SHP77 (cell line): ENCODE measurements at places on chromosomes 13 and 19.

- no peak for DNase-seq
Observed at GRCh38 chr19:33193865-33194362, at the start of gene LRP3. Gene LRP3, plus strand, starts transcription at chr19:33194330. Its CDS starts 456 bp downstream, at chr19:33194786.

DNA sequence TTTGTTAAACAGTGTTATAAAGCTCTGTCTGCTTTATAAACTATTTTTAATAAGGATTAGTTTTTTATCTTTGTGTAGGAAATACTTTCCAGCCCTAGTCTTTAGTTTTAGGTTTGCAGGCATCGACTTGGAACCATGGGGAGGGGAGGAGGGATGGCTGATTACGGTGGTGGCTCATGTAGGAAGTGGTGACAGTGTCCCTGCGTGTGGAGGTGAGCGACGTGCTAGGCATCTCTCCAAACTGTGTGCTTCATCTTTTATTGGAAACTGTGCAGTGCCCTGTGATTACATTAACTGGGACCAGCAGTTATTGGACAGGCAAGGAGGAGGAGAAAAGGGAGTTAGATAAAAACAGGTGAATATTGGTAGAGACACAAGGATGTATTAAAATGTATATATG lies 203.8 kb downstream of the ATP8A2 start:
- DNase-seq, result no peak

DNA sequence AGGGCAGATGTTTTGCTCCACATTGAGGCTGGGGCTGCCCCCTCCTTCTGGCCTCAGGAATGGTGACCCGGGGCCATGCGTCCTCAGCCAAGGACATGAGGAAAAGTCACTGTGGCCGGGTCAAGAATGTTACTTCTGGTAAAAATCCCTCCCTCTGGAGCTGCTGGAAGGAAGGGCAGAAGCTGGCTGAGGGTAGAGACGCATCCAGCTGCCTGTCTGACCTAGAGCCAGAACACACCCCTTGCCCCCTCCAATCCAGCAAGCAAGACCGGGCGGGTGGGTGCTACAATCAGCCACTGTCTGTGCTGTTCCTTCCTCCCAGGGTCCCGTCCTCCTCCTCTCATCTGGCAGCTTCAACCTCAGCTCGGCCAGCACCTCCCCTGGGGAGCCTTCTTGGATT lies 59.0 kb downstream of the PTPRS start:
- no peak for DNase-seq

DNA sequence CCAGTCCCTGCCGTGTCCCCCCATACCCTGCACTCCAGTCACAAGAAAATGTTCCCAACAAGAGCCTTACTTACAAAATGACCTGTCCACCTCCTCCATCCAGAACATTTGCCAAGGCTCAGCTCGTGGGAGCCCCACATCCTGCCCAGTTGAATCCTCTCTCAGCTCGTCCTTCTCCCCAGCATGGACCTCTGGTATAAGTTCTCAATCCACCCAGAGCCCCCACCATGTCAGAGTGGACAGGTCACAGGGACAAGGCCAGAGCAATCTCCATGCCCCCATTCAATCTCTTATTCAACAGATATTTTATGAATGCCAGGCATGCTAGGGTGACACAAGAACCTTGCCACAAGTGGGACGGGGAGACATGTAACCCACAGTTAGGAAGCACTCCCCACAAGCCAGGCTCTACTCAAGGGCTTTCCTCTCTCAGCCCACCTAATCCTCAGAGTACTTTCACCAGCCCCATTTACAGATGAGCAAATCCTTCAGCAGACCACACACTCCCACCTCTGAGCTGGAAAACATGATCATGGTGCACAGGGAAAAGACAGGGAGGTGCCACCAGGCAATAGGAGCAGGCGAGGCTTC lies 15.1 kb downstream of the DEDD2 start:
- DNase-seq, result no peak

DNA sequence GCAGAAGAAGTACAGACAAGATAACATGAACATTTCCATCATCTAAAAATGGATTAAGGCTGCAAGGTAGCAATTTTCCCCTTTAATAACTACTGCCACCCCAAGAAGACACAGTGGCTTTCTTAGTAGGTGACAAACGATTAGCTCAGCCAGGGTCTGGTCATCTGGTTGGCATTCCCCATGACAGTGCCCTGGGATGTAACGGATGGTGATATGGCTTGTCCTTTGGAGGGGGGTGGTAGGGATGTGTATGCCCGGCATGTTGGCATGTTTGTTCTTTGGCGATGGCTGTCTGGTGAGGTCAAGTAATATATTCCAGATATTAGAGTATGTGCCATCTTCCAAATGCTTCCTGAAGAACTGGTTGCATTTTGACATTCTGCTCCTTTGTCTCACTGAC lies 135.6 kb upstream of the ZNF536 start:
- no peak for DNase-seq

- DNase-seq, result no peak
Observed at GRCh38 chr19:52034051-52034728, 6.0 kb upstream of the ZNF614 start.

GRCh38 chr13:111394211-111394922 lies 73.9 kb downstream of the TEX29 start:
- no peak for DNase-seq

GRCh38 chr19:342801-343421 lies 1.7 kb downstream of the MIER2 start:
- DNase-seq, result no peak

DNA sequence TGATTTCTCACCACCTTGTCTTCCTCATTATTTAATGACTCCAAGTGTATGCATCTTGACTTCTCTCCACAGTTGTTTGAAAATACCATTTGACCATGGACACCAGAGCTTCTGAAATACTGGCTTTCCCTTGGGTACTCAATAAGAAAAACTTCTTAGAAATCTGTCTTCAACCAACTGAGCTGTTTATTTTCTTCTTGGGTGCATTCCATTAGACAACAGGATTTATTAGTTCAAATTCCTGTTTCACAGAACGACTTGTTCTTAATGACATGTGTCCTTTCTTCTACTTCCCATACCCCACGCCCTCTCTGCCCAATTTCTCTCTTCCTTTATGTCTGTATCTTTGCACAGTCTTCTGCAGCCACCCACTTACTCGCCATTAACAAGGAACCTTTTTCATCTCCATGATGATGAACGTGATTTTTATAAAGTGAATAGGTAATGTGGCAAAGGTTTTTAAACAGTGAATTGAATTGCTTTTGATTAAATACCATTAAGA lies 11.3 kb upstream of the ITM2B start:
- DNase-seq, result no peak

DNA sequence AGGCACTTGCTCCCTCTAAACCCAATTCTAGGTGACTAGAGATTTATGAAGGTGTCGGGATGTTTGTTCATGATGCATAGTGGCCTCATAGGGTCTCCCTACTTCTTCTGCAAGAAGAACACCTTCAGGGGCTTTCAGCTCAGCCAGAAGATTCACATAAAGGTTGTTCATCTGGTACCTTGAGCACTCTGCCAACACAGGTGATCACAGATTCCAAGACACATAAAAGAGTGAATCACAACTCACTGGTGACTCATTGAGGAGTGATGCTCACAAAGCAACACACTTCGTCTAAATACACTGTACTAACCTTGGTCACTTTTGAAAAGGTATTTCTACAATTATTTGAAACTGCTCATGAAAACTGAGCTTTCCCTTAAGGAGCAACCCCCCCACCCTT lies 6.8 kb upstream of the ZNF324 start:
- no peak for DNase-seq

GRCh38 chr13:95499811-95500712 lies 52.5 kb upstream of the CLDN10 start:
- no peak for DNase-seq

DNA sequence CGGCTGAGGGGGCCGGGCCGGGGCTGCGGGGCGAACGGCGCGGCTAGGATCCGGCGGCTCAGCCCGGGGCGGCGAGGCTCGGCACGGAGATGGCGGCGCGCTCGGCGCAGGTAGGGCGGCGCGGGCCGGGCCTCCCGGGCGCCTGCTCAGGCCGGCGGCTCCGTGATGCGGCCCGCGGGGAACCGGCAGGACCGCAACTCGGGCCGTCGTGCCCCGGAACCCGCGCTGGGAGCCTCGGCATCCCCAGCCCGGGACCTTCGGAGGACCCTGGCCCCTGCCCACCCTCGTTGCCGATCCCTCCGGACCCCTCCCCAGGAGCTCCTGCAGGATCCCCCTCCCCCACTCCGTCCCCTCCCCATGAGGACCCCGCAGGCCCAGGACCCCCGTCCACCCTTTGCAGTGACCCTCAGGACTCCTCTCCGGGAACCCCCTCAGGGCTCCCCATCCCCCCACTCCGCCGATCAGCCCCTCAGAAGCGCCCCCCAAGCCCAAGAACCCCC lies 304 bp downstream of the EVI5L start:
- no peak for DNase-seq

DNA sequence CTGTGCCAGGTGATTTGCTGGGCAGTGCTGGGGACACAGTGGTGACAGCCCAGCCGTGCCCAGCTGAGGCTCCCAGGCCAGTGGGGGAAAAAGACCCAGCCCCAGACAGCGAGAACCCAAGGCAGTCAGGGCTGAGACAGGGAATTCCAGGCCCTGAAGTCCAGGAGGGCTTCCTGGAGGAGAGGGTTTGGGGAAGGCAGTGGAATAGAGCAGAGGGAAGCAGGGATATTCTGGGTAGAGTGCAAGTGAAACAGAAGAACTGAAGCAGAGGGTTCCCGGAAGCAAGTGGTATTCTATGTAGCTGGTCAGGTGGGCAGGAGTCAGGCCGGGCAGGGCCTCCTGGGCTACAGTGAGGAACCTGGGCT lies 1.3 kb upstream of the CEACAM16 start:
- no peak for DNase-seq

DNA sequence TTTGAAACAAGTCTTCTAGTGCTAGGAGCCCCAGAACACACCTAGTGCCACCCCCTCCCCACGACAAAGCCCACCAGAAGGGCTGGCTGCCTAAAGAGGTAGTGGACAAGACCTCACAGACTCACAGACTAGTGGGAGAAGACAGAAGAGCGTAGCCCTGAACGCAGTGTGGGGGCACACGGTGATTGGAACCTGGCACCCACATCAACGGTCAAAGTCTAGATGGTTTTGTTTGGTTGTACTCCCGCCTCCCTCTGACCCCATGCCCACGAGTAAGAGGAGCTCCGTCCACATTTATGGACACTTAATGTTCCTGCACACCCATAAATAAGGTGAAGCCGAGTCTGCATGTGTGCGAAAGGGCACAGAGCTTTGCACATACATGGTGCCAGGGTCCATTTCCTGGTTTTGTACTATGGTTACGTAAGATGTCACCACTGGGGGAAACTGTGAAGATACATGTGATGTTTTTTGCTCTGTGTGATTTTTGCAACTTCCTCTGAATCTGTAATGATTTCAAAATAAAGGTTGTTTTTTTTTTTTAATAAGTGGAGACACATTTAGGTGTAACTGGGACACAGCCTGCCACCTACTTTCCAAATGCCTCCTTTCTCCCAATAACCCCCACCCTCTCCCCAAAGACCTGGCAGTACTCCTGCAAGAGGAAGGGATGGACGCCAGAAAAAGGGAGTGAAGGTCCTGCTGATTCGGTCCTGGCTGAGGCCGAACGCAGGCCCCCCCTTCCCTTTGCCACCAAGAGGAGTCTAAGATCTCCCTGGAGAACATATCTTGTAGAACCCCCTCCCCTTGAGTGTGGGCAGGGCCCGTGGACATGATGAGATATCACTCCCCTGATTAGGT lies 72.8 kb downstream of the GNG7 start:
- DNase-seq, result no peak

- DNase-seq, result no peak
Observed at GRCh38 chr13:113087923-113088690, 17.5 kb upstream of the F7 start.

GRCh38 chr19:7340959-7341837 lies 7.5 kb upstream of the ARHGEF18 start:
- DNase-seq, result peak; percentile 82

DNA sequence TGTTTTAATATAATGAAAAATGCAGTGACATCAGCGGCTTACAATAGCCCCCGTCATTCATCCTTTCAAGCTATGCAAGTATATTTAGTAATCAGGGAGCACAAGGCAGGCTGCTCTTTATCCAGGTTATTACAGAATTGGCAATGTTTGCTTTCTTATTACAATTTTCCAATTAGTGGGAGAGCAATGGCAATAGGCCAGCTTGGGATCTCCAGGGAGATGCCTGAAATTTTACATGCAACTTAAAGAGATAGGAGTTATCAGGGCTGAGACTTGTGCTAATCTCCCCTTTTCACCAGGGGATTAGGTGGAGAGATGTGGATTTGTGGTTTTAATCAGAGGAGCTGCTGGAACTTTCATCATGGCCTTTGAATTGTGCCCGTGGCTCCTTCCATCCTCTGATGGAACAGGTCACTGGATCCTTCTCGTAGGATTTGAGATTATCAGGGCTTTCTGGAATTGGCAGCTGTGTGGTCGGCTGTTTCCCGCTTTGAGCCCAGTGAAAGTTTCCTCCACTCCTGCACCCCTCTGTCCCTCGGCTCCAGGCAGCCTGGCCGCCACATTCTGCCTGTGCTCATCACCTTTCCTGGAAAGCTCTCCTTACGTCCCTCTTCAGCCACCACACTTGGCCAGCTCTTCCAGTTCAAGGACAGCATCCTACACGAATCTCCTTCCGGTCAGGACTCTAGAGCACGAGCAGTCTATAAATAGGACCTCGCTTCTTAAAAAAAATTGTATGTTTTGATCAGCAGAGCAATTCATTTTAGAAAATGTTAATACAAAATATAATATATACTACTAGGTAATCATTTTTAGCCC lies 47.0 kb downstream of the CBY2 start:
- DNase-seq, result no peak

GRCh38 chr13:106156468-106156867 lies 379.0 kb downstream of the EFNB2 start:
- DNase-seq, result no peak

- no peak for DNase-seq
Observed at GRCh38 chr19:19710506-19710905, 22.4 kb downstream of the ZNF14 start.

- DNase-seq, result no peak
Observed at GRCh38 chr19:42269478-42270345, 660 bp downstream of the CIC start.
